T-helper 2 cell treated with Interferon-gamma antibody and Interleukin-4, amounts not matched to agents 5 μg/mL and 100 μg/mL, for 36 hours (primary cell): ENCODE measurements at places on chromosomes 4 and X.
A peak's percentile ranks its signal among the peaks of the same experiment; 100 is the strongest.

GRCh38 chrX:94288325-94288724 is 614.3 kb downstream of the FAM133A start:
- no peak for DNase-seq

DNA sequence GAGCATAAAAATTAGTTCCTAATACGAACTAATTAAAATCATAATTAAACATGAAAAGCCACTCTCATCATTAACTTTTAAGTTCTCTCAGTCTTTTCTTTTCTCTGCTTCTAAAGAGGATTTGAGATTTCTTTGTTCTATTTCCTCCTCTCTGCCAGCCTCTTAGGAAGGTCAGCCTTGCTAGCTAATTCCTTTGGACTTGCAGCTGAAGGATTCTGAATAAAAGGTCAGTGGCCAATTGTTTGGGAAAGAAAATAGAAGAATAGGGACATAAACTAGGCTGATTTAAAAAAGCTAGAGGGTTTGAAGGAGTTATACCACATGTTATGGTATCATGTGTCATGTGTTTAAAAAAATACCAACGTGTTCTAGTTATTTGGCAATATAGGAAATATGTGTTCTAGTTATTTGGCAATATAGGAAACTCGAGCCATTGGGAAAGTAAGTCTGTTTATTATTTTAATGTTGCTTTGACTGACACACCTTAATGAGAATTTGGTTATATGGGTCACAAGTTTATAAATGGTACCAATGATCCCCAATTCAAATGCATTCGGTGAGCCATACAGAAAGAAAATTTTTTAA is 1668.7 kb upstream of the PCDH7 start:
- no peak for DNase-seq

- DNase-seq: no peak
Observed at GRCh38 chr4:15270201-15270600, 157.6 kb upstream of the C1QTNF7 start.

DNA sequence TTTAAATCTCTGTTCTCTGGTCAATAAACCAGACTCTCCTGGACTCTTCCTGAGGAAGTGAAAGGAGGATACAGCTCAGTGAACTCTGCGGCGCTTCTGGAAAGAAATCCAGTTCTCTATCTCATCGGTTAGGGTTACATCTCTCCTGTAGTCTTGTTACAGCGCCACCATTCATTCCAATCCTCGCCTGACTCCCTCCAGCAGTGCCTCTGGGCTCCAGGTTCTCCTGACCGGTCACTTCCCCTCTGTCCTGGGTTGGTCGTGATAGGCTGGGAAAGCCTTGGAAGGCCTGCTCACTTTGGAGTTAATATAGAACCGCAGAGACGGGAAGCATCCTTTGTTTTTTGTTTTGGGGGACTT is 97.0 kb upstream of the STOX2 start:
- DNase-seq: no peak

DNA sequence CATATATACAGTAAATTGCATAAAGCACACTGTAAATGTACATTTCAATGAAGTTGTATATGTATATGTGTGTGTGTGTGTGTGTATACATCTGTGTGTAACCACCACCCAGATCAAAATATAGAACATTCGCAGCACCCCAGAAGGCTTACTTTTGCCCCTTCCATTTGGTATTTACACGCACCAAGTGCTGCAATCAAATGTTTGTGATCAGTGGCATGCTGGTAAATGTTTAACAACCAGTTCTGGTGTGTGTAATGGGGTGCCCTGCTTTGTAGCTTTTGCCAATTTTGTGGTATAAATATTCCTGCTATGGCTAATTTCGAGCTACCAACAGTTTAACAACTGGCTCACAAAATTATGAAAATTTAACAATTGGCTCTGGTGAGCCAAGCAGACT is 101.3 kb downstream of the RTL5 start:
- DNase-seq: no peak

- DNase-seq: no peak
Observed at GRCh38 chr4:145524552-145524951, 42.9 kb downstream of the SMAD1 start.

DNA sequence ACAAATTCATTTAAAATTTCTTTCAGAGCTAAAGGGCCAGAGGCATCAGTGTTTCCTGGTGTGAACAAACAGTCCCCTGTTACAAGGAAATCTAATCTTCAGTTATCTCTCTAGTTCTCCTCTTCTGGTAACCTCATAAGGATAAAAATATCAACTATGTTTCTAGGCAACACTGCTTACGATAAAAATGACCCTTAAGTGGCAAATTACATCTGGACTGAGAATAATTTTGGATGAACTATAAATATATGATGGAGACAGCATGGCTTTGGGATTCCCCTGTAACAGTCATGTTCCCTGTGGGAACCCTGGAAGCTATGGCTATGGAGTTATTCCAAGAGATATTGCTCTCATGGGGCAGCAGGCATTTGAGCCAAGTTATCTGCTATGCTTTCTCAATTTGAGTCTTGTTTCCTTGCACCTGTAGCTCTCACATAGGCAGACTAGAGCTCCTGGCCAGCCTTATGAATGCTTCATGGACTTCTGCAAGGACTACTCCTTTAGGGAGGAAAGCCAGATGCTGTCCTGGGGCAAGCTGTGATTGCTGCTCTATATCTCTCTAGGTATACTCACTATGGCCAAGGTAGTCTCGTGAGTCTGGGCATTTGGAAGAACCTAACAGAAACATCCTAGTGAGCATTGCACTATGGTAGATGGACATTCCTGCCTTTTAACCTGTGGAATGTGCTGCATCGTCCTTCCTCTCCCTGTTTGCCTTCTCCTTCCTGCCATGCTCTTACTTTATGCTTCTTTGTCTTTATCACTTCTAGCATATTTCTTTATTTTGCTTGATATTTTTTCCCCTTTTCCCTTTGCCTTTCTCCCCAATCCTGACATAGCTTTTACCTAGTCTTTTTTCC is 14.2 kb downstream of the C4orf33 start:
- DNase-seq: no peak

DNA sequence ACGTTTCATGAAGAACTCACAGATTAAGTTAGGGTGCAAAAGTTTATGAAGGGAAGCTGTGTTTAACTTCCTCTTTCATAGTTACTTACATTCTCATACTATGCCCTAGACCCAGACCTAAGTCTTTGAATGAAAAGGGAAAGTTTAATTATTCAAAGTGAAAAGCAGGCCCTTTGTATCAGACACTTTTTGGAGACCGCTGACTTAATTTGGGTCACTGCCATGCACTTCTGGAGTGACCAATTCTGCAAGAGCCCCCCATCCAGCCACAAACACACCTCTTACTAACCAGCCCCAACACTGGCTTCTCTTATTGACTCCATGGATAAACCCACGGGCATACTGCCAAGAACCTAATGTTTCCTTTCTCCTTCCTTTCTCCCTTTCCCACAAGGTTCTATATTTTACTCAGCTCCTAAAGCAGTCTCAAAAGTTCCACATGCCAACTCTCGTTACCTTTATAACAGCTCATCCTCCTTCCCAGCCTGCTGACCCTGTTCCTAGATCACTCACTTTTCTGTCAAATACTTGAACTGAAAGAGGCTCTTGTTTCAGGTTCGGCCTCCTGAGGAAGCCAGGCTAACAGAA is 34.5 kb downstream of the ABCE1 start:
- DNase-seq: peak; percentile 34

GRCh38 chr4:77471821-77472495 is 133.7 kb upstream of the CXCL13 start:
- no peak for DNase-seq

GRCh38 chr4:164350061-164350460 is 403.9 kb upstream of the SMIM31 start:
- DNase-seq: no peak

DNA sequence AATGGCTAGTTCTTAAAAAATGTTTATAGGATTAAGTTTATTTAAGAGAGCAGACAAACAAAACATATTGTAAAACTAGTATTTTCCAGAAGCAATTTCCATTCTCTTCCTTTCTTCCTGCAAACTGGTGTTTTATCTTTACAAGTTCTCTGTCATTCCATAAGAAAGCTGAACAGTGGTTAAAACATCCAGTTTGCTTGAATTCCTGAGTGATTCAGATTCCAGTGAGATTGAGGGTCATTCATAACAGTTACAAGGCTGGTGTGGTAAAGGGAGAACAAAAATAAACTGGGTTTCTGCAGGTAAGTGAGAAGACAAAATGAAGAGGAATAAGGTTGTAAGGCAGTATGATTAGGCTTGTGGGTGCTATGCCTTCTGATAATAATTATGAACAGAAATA is 544.8 kb upstream of the DIPK2B start:
- no peak for DNase-seq

GRCh38 chr4:121054373-121054772 is 18.0 kb downstream of the NDNF start:
- no peak for DNase-seq

DNA sequence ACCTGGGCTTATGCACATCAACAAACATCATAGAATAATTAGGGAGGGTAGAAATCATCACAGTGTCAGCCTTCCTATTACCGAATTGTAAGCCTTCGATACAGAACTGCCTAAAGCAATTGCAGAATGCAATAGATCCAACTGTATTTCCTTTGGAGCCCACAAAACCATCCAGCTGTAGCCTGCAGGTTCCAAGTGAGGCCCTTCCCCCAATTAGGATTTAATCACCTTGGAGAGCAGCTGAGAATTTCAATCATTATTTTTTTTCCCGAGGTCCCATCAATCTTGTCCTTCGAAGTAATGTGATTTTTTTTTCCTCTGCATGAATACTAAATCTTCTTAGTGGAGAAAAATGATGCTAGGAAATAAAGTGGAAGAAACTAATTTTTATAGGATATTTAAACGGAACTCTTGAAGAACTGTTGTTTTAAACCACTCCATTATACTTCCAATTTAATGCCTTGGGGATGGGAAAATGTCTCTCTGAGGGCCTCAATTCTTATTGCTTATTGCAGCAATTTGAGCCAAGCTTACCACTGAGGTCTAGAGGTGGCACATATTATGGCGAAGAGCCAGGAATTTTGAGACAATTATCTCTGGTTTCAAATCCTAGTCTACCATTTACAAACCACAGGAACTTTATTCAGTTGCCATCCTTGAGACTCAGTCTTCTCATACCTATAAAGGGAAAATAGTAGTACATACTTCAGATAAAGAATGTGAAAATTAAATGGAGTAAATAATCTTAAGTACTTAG is 953.4 kb upstream of the IGFBP7 start:
- no peak for DNase-seq

GRCh38 chr4:94453391-94453963 is 1.7 kb downstream of the PDLIM5 start:
- DNase-seq: no peak

DNA sequence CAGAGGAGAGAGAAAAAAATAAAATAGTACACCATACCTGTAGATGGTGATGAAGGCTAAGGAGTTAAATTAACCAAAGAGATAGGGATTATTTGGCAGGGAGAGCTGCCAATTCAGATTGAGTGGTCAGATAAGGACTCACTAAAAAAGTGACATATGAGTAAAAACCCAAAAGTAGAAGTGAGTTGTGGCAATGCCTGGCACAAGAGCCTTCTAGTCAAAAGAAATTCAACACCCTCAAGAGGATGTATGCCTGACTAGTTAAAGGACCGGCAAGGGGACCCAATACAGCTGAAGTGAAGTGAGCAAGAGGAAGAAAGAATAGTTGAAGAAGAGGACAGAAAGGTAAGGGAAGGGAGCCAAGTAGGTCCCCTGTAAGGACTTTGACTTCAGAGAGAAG is 34.9 kb downstream of the ELF2 start:
- DNase-seq: no peak

DNA sequence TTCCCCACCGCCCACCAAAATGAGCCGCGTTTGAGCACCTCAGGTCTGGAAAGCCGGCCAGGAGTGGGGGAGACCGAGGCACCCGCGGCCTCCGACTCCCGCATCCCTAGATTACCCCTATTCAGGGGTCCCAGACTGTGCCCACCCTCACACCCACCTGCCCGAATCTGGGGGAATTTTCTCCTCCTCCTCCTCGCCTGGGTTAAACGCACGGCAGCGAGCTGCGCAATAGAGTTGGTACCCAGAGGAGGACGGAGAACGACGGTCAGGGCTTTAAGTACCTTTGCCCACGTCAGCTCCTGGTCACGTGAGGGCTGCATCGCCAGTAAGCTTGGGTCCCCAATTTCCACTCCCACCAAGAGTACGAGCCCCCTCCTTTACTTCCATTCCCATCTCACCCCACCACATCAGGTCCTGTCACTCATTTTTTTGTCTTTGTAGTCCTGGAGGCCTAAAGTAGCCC is at the start of gene ARMCX2:
Gene ARMCX2, minus strand, starts transcription at position 250 of the 463 bp plus-strand sequence. CDS start 2,262 bp downstream, outside the sequence.
- DNase-seq: no peak

DNA sequence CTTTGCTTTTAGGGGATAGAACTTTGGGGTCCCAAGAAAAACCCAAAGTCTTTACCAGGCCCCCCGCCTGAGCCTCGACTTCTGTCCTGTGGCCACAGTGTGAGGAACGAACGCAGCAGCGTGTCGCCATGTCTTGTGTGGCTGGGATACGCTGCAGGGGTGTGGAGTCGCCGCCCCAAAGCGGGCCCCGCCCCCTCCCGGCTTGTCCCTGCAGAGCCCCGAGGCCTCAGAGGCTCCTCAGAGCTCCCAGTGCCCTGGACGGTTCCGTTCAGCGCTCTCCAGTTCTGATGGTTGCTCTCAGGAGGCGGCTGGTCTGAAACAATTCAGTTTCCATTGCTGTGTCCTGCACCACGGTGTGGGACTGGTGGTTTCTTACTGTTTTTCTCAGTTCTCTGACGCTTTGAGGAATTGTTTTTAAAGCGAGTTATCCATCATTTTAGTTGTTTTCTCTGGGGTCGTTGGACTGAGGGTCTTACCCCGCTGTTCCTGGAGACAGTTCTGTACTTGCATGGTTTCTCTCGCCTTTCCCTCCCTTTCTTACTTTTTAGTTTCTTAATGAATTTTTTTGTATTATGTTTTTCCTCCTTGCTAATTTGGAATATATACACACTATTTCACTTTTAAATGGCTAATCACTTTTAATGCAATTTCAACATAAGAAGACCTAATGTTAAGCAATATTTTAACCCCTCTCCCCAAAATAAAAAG is 1.6 kb upstream of the IDUA start:
- peak; percentile 71 for DNase-seq

- DNase-seq: no peak
Observed at GRCh38 chr4:172927096-172927814, 241.4 kb upstream of the GALNT7 start.

GRCh38 chr4:185717377-185717741 is 94.6 kb downstream of the SORBS2 start:
- DNase-seq: no peak
